ENCODE measurements at places on chromosomes 2 and 18.

DNA sequence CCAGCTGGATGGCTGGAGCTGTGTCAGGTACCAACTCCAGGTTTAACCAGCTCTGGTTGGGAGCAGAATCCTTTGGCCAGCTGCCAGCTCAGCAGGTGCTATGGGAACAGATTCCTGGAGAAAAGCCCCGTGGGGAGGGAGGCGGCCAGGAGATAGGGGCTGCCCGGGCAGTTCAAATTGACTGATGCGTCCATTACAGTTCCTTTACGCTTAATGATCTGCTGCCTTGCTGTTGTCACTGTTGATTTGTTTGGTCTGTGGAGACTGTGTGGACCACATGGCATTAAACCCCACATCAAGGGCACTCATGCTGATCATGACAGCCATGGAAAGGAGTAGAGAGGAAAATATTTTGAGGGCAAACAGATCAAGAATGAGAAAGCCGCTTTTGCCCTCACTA lies 200.0 kb downstream of the TSN start:
- no peak for DNase-seq

DNA sequence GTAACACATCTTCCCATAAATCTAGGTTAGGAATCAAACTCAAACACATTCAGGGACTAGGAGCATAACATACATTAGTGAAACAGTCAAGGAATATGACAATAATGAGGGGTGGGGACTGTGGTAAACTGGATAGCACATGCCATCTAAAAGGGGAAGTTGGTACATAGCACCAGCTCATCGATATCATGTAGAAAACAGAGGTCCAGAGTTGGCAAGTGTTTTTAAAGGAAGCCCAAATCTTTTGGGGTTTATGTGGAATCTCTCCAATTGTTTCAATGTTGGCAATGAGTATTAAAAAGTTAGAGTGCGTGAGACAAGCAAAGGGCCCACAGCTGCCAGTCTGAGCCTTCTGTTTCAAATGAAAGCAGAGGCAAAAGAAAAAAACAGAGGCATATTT lies 24.4 kb downstream of the KLF7 start:
- no peak for DNase-seq

- no peak for DNase-seq
Observed at GRCh38 chr2:235577404-235578330, 83.8 kb downstream of the AGAP1 start.

DNA sequence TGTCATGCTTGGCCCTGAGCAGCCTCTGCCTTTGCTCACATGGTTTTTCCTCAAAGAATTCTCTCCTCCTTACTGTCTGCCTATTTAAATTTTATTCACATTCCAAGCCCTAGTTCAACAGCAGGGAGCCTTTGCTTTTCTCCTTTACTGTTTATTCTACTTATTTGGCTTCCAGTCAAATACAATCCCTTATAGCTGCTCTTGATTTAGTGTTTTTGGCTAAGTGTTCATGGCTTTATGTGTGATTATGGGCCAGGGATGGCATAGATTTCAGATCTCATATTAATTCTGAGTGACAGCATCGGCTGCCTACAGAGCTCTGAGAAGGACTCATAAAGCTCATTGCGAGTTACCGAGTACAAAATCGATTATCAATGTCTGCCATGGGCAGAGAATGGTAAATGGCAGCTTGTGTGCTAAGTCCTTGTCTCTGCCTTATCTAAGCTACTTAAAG lies 106.7 kb downstream of the METTL8 start:
- DNase-seq, result no peak

GRCh38 chr2:115199966-115200365 lies 757.5 kb downstream of the DPP10 start:
- DNase-seq, result no peak

- no peak for DNase-seq
Observed at GRCh38 chr2:23617167-23617810, 232.3 kb downstream of the KLHL29 start.

DNA sequence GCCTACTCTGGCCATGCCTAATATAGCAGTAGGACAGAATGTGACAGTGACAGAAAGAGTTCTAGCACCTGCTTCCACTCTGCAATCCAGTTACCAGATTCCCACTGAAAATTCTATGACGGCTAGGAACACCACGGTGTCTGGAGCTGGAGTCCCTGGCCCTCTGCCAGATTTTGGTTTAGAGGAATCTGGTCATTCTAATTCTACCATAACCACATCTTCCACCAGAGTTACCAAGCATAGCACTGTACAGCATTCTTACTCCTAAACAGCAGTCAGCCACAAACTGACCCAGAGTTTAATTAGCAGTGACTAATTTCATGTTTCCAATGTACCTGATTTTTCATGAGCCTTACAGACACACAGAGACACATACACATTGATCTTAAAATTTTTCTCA lies 45.2 kb upstream of the TTR start:
- no peak for DNase-seq

DNA sequence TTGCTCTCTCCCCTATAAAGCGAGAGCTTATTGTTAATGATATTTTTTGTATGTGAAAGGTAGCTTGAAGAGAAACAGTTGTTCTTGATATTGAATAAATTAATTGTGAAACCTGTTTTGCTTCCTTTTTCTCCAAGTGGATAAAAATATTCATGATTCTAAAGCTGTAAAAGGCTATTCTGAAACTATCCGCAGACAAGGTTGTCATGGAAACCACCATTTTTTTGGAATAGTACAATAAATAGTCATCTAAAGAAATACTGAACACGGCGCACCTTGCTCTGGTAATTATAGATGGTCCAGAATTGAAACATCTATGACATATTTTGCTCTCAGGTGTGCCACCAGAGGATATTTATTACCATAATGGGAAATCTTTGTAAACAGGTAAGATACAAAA lies 1103.0 kb upstream of the SLC39A10 start:
- DNase-seq, result no peak

DNA sequence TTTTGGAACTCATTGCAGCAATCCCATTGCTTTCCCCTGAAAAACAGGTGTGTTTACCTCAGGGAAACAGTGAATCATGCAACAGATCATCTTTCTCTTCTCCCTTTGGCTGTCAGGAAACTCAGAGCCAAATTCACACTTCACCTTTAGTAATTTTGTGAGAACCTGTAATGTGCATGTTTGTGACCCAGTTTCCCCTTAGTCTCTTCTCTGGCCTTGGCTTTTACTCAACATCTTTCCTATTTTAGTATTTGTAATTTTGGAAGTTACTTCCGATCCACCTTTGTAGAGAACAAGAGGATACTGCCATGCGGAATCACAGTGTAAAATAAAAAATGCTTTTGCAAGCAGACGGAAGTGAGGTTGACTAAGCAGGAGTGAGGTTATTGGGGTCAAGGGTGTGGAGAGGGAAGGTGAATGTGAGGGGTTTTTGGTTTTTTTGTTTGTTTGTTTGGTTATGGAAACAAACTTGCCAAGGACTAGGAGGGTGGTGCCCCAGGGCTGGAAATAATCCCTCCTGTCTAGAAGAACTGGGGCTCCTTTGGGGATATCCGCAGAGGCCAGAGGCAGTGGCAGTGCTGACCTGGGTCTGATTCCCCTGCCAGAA lies 14.0 kb downstream of the ASPRV1 start:
- no peak for DNase-seq

- DNase-seq, result no peak
Observed at GRCh38 chr2:33166287-33166881, 219.6 kb downstream of the LTBP1 start.

GRCh38 chr2:162824304-162824703 lies 14.3 kb downstream of the KCNH7 start:
- no peak for DNase-seq

- no peak for DNase-seq
Observed at GRCh38 chr18:41569867-41570266, 385.2 kb upstream of the PIK3C3 start.

DNA sequence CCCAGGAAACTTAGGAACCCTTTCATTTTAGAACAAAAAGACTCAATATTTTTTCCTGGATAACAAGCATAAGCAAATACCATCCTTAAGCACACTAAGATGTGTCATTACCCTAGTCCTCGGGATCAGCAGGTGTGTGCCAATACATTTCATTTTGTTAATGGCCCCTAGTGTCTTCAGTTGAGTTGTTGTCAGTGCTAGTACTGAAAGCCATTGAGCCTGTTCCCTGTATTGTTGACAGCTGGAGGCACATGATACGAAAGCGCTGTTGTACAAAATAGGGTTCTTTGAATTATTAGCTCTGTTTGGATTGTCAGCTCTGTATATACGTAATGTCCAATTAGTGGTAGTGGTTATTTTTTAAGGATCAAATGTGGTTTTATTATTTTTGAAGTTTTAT lies 29.5 kb downstream of the VAPA start:
- DNase-seq, result no peak

GRCh38 chr2:106160786-106161261 lies 33.3 kb downstream of the UXS1 start:
- peak; percentile 33 for DNase-seq

DNA sequence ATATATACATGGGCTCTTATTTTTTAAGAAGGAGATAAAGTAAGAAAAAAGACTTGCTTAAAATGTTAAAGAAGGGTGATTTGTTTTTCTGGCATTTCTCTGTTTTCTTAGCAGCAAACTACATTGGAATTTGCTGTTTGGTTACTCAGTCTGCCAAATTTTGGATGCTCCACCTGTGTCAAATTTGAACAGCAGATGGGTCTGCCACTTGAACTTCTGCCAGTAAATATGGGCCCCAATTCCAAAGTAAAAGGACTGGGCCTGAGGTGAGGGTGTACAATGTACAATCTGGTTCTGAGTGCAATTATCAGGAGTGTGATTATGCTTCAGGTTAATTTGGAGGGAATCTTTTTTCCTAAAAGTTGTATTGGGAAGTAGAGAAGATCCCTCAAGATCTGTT lies 794.5 kb downstream of the DSC3 start:
- DNase-seq, result no peak

GRCh38 chr2:25835906-25836305 lies 42.4 kb downstream of the ASXL2 start:
- no peak for DNase-seq

- no peak for DNase-seq
Observed at GRCh38 chr2:587087-587960, 89.9 kb downstream of the TMEM18 start.

DNA sequence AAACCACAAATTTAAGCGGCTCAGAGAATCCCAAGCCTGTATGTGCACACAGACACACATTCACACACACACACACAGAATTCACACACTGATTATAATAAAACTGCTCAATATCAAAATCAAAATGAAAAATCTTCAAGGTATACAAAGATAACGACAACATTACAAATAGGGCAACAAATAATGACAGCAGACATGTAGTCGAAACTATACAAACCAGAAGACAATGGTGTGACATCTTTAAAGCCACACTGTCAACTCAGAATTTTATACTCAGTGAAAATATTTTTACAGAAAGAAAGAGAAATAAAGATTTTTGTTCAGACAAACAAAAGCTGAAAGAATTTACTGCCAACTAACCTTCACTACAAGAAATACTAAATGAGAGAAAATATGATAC lies 333.4 kb downstream of the INSIG2 start:
- no peak for DNase-seq

DNA sequence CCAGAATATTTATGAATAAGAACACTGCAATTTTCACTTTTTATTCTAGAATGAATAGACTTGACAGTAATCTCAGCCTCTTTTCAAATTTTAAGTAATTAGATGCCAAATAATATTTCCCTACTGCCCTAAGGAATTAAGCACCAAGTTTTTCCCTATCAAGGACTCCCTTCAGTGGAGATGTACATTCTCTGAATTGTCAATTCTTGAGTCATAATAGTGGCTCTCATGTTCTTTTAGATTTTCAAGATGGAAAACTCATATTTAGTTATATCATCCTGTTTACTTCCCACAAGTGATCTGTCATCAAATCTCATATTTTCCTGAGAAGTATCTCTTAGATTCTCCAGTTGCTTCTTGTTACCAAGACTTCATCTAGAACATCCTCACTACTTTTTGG lies 1248.9 kb upstream of the CHAC2 start:
- DNase-seq, result no peak

DNA sequence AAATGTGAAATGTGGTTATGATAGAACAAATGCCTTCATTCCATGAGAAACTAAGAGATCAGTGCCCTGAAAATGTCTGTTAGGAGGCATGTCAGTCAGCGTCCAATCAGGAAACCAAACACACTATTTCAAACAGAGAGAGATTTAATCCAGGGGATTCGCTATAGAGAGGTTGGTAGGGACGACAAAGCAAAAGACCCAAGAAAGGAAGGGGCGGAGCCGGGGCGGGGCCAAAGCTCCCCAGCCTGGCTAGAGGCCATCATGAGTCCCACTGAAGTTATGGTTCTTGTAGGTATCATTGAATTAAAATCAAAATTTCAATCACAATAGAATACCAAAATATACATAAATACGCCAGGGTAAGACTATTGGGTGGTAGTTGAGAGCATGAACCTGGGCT lies 32.9 kb upstream of the RNF149 start:
- DNase-seq, result peak; percentile 30

DNA sequence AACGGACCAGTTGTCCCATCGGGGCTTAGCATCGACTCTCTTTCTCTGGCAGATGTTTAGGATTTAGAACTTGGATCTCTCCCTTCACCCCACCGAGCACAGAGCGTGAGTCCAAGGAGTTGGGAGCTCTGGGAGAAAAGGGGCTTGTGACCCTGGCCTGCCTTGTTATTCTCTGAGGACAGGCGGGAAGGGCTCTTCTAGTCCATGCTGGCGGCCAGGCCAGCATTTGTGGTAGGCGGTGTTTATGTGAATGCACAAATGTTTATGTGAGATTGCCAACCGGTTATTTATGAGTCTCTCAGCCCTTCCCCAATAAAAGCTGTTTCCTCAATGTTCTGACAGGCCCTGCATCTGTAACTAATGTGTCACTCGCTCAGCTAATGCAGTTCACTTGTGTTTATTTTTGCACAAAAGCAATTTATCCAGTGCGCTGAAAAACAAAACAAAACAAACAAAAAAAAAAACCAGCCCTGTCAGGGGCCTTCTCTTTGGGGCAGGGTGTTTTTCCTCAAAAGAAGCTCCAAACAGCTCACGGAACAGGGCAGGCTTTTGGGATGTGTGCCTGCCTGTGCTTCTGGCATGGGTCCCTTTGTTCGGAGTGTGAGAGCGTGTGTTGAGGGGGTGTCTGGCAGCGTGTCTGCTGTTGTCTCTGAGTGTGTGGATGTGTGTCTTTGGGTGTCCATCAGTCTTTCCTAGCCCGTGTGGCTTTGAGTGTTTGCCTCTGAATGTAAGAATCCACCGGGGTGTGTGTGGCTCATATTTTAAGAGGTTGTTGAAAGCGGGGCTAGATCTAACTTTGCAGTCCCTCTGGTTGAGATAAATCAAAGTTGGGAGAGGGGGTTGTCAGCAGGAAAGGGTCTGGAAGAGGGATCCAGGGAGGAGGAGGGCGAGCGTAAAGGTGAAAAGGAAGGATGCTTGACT lies 52.8 kb upstream of the HAAO start:
- DNase-seq, result no peak

- no peak for DNase-seq
Observed at GRCh38 chr2:223169830-223170605, 118.0 kb downstream of the KCNE4 start.

GRCh38 chr18:59460072-59460420 lies 101.0 kb upstream of the LMAN1 start:
- DNase-seq, result no peak

DNA sequence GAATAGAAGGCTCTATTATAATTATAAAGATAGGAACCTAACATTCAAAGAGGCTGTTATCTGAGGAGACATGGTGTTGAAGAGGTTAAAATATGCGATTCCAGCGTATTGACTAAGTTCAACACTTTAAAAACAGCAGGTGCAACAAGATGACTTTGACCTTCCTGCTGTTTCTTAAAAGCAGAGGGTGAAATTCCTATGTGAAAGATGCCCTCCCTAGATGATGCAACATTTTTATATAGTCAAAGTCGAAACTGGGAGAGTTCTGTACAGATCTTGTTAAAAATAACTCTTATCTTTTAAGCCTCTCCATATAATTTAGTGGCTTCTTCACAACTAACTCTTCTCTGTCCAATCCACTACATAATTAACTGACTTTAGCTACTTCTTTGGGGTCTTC lies 4.4 kb upstream of the ACKR3 start:
- DNase-seq, result no peak
